T-cell (primary cell): ENCODE measurements at places on chromosomes 11 and 22.

DNA sequence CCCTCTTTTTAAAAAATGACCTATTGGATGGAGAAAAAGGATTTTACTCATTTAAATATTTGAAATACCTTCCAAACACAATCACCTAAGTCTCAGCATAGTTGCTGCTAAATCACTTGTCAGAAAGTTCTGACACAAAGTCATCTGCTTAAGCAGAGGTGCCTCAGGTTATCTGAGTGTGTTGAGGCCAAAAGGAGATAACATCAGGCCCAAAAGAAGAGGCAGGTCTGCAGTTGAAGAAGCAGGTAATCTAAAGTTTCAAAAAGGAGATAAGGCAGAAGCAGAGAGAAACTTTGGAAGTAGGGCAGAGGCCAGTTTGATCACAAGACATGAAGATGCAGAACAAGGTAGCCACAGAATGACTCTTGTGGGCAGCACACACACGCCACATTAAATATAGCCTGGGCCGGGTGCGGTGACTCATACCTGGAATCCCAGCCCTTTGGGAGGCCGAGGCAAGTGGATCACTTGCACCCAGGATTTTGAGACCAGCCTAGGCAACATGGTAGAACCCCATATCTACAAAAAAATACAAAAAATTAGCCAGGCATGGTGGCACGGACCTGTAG, 175.7 kb upstream of the API5 start:
- no peak for DNase-seq

DNA sequence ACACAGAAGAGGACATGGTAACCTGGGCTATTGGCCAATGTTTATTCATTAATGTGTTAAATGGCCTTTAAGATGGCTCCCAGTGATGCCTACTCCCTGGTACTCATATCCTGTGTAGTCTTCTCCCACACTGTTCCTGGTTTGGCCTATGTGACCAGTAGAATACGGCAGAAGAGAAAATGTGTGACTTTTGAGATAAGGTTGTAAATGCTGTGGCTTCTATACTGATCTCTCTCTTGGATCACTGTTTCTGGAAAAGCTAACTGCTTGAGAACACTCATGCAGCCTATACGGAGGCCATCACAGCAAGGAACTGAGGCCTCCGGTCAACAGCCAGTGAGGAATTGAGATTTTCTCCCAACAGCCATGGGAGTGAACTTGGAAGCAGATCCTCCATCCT, 24.1 kb downstream of the MAML2 start:
- DNase-seq, result no peak

DNA sequence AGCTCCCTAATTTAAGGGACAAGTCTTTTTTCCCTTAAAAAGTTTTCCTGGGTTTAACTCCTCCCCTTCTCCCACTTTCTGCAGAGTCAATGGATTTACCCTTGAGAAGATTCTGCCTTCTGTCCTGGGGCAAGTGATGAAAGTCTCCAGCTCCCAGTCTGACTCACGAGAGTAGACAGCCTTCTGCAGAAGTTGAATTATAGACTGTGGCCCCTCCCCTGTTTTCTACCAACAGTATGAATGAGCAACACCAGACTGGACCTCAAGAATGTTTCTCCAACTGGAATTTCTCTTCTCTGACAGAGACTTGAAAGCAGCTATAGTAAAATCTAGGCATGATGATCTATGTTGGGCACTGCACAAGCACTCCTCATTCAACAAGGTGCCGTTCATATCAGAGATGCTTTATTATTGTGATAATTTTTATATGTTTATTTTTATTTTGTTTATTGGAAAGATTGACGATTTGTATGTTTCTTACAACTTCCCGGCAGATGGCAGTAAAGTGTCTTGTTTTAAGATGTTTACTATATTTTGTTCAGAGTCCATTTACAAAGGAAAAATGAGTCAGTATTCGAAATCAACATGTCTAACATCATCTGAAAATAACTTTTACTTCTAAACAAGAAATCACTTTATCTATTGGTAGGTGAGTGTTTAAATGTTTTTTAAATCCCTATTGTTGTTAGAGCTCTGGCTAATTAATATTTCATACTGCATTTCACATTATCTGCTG, 56.6 kb downstream of the LMO2 start:
- DNase-seq, result no peak

- no peak for DNase-seq
Observed at GRCh38 chr11:69637941-69638871, 2.8 kb upstream of the CCND1 start.

GRCh38 chr22:31400023-31400397, 606 bp downstream of the DRG1 start:
- DNase-seq, result no peak

DNA sequence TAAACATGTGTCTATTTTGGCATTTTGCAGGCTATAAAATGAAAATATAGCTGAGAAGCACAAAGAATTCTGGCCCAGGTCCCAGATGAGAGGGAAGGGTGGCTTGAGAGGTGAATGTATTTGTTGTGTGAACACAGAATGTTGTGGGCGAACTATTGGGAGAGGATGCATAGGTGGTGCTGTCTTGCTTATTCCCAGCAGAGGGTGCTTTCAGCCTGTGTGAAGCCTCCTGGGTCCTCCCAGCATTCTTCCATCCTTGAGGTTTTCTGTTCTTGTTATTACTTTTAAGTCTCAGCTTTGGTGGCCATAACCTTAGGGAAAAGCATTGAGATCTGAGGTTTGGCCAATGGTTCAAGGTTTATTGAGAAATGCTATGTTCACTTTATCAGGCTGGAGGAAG, 108.7 kb upstream of the SNX19 start:
- DNase-seq, result no peak

GRCh38 chr22:47192651-47193437, 430.4 kb downstream of the TBC1D22A start:
- no peak for DNase-seq

- DNase-seq, result no peak
Observed at GRCh38 chr11:88651556-88651955, 314.0 kb upstream of the CTSC start.

- DNase-seq, result no peak
Observed at GRCh38 chr11:125451400-125452124, 44.5 kb downstream of the FEZ1 start.

- no peak for DNase-seq
Observed at GRCh38 chr22:29756341-29756740, 10.5 kb downstream of the ZMAT5 start.

- no peak for DNase-seq
Observed at GRCh38 chr22:49481659-49482399, 345.8 kb downstream of the BRD1 start.

- DNase-seq, result no peak
Observed at GRCh38 chr11:18731441-18731840, 5.5 kb upstream of the IGSF22 start.

DNA sequence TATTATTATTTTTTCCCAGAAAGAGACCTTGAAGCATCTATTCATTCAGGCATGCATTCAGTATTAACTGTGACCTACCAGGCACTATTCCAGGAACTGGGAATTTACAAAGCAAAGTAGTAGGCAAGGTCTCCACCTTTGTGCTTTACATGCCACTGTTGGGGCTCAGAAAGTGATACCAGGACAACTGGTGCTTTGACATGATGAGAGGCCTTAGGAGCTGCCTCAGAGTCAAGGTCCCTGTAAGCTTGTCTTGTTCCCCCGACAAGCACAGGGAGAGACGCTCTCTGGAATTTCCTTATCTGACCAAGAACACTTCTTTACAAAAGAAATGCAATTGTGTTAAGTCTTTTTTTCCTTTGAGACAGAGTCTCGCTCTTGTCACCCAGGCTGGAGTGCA, 2.3 kb upstream of the HMOX1 start:
- DNase-seq, result no peak

DNA sequence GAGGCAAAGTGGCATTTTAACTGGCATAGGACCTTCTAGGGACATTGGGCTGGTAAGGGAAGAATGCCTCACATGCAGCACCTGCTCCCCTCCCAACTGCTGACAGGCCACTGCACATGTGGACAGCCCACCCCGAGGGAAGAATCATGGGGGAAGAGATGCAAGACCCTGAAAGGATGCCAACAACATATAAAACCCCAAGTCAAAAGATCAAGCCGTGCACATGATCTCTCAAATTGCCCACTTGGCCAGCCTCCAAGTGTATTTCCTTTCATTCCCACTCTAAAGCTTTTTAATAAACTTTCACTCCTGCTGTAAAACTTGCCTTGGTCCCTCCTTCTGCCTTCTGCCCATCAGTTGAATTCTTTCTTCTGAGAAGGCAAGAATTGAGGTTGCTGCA, 947.8 kb upstream of the CCDC90B start:
- no peak for DNase-seq

DNA sequence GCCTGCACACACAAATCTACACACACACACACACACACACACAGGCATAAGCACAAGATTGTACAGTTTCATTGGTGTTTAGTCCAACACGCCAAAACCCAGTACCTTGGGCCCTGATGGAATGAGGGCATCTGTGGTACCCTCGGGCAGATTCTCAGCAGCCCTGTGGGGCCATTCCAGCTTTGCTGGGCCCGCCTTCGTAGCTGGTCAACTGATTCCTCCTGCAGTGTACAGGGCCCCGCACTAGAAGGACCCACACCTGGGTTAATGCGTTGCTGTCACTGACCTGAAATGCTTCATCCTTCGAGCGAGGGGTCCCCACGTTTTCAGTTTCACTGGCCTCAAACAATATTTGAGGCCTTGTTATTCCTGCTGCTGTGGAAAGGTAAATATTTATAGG, 731.2 kb downstream of the BRD1 start:
- no peak for DNase-seq

DNA sequence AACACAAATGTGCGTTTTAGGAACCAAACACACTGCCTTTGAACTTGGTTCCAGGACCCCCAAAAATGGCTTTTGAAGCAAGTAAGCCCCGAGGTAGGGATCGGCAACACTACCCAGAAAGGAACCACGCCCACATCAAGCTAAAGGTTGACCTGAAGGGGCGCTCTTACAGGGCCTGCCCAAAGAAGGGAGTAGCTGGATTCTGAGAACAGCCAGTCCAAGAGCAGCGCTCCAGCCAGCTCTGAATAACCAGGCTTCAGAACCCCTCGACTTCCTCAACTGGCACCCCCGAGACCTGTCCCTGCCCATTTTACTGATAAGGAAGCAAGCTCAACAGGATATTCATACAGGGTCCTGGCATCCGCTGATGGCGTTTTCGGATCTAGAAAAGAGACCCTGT, 18.9 kb upstream of the MOB2 start:
- DNase-seq, result no peak

DNA sequence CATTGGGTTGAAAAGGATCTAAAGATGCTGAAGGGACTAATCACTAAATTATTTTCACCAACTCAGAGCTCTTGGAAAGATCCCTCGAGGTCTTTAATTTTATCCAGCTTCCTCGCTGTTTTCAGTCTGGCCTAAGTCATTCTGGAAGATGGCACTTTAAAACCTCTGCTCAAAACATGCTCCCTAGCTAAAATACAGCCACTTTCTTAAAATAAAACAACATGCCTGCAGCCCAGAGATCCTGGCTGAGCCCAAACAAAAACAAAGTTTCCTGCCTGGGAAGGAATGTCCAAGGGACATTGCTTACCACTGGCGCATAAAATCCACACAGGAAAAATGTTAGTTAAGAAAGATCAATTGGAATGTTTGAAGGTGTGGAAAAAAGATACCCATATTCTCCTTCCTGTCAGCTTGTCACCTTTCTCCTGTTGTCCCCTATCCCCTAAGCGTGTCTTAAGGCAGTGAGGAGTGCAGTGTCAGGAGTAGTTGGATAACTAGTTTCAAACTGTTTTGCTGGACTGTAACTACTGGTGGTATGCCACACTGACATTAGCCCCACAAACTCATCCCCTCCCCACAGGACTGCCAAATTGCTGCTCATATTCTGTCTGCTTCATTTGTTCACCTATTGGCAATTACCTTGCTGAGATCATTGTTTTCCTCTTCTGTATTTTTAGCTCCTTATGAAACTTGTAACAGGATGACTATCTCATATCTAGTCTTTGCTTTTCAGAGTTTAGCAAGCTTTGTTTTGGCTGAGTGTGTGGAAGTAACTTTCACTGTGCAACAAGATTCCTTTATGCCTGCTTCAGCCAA, 108.3 kb upstream of the SESN3 start:
- no peak for DNase-seq

- no peak for DNase-seq
Observed at GRCh38 chr22:46092011-46092410, 58.3 kb upstream of the PPARA start.

GRCh38 chr11:110289472-110289871, 6.9 kb downstream of the RDX start:
- DNase-seq, result no peak

GRCh38 chr22:21698430-21699329, 32.9 kb downstream of the PPIL2 start:
- DNase-seq, result no peak

DNA sequence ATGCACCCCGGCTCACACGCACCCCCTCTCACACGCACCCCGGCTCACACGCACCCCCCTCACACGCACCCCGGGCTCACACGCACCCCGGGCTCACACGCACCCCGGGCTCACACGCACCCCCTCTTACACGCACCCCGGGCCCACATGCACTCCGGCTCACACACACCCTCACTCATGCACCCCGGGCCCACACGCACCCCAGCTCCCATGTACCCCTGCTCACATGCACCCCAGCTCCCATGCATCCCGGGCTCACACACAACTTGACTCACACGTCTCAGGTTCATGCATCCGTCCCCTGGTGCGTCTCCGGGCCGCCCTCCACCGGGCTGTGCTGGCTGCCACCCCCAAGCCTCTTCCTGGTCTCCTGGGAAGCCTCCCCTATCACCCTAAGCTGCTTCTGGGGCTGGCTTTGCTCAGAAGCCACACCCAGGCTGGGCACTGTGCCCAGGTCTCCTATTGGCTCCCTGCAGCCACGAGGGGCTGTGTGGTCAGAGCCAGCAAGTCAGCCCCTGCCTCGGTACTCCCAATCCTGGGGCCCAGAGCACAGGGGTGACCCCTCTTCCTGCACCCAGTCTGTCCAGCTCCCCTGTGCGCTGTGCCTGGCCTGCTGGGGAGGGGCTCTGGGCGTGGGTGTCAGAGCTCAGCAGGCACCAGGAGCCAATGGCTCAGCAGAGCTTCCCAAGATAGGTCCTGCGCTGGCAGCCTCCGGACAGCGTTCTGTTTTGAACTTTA, 16.9 kb downstream of the TSPAN4 start:
- DNase-seq, result no peak

- DNase-seq, result peak; percentile 26
Observed at GRCh38 chr22:20238536-20238900, 29.6 kb downstream of the RTN4R start.

DNA sequence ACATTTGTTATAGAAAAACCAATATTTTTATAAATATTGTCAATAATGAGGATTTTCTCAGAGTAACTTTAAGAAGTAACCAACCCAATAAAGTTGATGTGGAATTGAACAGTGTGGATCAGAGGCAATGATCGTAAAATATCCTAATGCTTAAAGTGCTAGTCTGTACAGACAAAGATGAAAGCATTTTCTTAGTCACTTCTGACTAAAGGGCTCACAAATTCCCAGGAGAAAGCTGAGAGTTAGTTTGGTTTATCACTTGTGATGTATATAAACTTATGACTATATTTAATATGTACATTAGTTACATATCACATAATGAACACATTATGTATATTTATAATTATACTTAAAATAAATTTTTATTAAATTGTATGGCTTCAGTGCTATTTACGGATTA, 25.4 kb upstream of the DDI1 start:
- no peak for DNase-seq

- no peak for DNase-seq
Observed at GRCh38 chr11:47987310-47987709, 7.0 kb downstream of the PTPRJ start.
